CD4-positive, alpha-beta memory T cell (primary cell): ENCODE measurements at places on chromosomes 6 and 20.

DNA sequence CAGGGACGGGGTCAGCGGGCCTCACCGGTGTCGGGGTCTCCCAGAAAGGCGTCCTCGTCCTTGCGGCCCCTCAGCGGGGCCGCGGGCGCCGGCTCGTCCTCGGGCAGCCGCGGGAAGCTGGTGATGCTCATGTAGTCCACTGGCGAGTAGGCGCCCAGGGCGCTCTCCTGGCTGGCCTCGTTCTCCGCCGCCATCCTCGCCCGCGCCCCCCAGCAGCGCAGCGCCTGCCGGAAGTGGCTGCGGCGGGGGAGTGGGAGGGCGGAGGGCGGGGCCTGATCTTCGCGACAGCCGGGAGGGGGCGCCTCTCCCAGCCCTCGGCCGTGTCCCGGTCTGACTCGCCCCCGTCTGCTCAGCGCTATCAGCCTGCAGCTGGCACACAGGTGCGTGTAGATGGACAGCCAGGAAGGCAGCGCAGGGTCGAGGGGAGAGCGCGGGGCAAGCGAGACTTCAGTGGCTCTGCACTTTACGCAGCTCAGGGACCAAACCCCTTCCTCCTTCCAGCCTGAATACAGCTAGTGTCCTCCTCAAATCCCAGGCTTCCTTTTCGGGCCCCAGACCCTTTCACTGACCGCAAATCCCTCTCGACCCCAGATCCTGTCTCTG is at the start of gene GGT7:
GGT7 (minus strand) TSS at position 235 of the 603 bp plus-strand sequence; CDS start at position 194, 41 bp downstream.
- peak; percentile 83 for DNase-seq

- DNase-seq: peak; percentile 63
Observed at GRCh38 chr6:118808793-118809638, 84.9 kb upstream of the ASF1A start.

DNA sequence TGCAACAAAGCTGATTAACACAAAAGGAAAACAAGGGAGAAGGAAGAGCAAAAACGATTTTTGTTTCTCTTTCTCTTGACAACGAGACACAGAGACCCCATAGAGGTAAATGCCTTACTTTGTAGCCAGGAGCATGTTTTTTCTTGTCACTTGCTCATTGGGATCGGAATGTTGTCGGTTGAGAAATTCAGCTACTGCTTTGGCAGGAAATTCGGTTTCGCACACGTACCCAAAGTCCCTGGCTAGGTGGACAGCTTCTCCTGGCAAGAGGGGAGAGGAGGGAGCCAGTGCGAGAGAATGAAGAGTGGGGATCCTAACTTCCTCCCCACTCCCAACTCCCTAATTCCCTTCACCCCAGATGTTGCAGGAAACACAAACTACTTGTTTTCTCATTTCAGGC is 14.5 kb downstream of the TFAP2A start:
- DNase-seq: no peak

GRCh38 chr6:31819871-31820299 is 4.5 kb downstream of the HSPA1A start:
- DNase-seq: no peak

GRCh38 chr6:155882527-155883333 is 427.1 kb upstream of the NOX3 start:
- DNase-seq: no peak

DNA sequence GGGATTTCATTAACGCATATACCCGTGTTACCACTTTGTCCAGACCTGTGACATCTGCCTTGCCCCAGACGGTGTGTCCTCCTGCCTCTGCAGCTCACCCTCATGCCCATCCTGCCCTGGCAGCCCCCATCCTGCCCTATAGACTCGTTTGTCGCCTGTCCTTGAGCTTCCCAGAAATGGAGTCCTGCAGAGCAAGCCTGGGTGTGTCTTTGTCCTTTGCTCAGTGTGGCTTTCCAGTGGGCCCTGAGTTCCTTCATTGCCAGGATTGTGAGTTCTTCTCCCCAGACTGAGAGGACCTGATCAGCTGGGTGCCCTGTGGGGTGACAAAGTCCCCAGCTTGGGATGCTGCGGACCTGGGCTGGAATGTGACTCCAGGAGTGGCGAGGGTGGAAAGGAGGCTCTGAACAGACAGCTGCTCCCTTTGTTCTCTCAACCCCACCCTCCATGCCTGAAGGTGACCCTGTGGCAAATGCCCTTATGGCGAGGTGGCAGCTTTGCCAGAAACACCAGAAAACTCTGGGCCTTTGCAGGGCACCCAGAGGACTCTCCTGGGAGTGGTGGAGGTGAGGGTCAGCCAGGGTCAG is 2.4 kb upstream of the CST3 start:
- no peak for DNase-seq

DNA sequence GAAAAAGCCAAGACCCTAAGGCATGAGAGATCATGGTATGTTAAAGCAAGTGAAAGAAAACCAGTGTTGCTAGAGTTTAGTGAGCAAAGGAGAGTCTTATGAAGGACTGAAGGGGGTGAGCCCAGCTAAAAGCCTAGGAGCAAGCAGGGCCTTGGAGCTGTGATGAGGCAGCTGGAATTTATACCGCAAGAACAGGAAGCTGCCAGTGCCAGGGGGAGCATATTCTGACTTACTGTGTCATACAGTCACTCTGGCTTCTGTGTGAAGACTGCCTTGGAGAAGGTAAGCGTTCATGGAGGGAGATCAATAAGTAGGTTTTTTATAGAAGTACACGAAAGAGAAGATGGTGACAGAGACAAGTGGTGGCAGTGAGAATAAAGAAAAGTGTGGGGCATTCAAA is 308.9 kb upstream of the THEMIS start:
- no peak for DNase-seq

DNA sequence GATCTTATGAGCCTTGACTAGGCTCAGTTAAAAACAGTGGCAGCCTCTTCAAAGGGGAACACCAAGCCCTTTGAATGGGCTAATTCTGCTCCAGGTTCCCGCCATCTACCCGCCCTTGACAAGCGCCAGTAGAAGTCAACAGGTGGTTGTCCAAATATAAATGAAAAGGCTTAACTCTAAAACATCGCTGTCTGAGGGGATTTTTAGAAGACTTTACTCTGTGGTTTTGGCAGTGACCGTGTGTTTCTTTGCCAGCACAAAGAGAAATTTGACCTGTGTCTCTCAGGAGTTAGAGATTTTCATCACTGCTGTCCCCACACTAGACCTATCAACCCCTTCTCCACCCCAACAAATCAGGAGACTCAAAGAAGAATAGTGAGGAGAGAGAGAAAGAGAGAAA is 19.8 kb upstream of the SIM1 start:
- no peak for DNase-seq

DNA sequence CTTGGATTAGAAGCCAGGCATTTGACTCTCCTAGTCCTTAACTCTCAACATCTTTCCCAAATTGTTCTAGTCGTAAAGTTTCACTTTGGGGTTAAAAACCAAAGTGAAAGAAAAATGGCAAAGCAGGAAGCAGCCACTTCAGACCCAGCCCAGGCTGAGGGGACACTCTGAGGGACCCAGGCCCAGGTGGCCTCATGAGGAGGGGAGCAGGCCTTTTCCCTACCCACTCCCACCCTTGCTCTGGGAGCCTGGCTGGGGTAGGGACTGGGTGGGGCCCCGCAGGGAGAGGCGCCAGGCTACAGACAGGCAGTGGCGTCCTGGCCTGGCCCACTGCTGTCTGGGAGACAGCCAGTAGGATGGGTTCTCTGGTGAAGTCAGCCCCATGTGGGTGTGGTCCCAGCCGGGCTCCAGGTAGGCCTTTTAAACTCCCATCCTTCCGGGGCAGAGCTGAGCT is 68.7 kb upstream of the MYL9 start:
- peak; percentile 27 for DNase-seq

DNA sequence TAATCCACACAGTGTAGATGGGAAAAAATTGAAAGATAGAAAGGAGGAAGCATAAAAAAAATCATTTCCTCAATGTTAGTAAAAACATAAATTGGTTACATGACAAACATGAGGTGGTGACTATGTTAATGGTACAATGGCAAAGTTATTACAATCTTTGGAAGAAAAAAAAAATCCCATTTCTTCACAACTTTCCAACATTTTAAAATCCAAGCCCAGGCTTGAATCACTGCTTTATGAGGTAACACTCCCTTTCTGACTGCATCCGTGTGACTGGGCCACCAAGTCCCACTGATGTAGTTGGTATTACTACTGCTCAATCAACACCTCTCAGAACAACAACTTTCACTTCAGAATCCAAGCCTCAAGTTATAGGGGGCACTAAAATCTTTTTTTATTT is 160.4 kb downstream of the BTBD9 start:
- DNase-seq: no peak

GRCh38 chr6:143513410-143513809 is 1.9 kb upstream of the FUCA2 start:
- DNase-seq: peak; percentile 39

GRCh38 chr6:139303185-139303584 is 11.4 kb upstream of the TXLNB start:
- no peak for DNase-seq

- no peak for DNase-seq
Observed at GRCh38 chr6:168712993-168713392, 272.0 kb downstream of the SMOC2 start.

- DNase-seq: no peak
Observed at GRCh38 chr20:62219101-62219991, 732 bp downstream of the HRH3 start.

DNA sequence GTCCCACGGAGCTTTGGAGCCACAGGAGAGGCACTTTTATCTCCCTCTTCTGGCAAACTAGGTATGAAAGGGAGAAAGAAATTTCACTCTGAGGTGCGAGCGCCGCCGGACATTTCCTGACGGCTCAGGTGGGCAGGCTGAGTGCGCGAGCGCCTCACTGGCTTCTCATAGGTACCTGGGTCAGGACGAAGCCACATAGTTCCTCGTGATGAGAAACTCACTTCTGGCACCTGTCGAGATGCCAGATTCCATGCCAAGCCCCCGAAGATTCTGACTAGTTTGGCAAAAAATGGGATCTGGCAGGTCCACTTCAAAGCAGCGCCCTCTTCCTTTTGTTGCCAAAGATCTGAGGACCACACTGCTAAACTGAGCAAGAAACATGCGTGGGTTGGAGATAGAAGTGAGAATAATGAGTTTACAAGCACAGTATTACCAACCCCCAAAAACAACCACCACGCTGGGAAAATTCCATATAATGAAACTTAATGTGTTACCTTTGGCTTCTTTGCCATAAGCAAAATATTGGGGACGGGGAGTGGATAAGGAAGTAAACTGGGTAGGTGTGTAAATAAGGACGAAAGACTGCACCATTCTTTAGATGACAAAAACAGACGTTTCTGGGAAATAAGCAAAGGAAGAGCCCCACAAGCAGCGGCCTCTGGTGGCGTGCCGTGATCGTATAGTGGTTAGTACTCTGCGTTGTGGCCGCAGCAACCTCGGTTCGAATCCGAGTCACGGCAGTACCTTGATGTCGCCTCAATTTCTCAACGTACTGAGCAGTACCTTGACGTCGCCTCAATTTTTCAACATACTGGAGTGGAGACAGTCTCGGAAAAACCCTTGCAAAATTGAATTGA is 89.8 kb upstream of the PRSS16 start:
- peak; percentile 92 for DNase-seq

DNA sequence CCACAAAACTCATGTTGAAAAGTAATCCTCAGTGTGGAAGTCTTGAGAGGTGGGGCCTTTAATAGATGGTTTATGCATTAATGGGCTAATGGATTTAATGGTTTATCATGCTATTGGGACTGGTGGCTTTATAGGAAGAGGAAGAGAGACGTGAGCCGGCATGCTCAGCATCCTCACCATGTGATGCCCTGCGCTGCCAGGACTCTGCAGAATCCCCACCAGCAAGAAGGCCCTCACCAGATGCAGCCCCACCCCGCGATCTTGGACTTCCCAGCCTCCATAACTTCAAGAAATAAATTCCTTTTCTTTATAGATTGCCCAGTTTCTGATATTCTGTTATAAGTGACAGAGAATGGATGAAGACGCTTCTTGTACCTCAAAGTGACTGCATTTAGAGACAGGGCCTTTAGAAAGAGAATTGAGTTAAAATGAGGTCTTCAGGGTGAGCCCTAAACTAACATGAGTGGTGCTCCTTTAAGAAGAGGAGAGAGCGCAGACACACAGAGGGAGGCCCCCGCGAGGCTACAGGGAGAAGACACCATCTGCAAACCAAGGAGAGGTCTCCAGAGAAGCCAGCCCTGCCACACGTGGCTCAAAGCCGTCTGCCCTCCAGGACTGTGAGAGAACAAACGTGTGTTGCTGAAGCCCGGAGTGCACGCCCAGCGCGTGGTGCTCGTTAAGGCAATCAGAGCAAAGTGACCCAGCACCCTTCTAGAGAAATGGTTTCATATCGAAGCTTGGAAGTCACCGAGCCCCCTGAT is 56.9 kb downstream of the IRF4 start:
- no peak for DNase-seq

- DNase-seq: no peak
Observed at GRCh38 chr6:39020136-39020535, 28.4 kb upstream of the GLP1R start.

DNA sequence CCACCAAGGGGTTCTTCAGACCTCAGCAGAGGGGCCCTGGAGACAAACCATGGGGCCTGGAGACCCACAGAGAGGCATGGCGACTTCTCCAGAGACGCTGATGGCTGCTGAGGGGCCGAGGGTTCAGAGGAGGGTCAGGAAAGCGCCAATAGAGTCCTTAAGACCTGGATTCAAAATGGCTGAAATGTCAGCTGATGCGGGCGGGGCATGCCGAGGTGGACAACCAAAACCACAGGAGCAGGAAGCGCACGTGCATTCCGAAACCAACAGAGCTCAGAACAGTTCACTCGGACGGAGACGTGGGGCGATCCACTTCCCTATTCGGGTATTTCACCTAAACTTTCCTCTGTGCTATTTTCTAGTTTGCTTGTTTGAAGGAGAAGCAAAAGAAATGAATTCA is 99.9 kb upstream of the RIN2 start:
- DNase-seq: no peak

DNA sequence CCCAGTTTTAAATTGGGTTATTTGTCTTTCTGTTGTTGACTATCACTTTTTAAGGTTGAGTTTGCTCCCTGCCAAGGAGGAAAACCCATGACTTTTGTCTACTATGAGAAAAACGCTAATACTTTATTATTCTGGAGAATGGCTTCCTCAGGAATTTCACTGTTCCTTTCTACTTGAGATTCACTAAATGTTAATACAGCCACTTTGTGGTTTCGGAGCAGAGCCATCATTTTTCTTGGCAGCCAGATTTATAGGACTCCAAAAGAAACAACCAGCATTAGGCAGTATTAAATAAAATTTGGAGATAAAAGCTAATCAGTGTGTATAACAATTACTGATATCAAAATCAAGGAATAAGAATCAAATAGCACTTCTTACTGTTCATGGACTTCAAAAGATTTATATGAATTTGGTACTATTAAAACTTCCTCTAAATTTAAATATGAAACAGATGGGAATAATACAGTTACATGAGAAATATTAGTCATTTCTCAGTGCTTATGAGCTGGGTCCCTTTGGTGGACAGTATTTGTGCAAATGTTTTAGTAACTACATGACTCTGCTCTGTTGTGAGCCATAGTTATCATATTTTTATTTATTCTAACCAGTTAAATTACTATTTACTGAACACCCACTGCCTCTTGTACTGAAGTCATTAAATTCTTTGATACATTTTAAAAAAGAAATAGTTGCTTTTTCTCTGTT is 64.1 kb upstream of the FBXO30 start:
- DNase-seq: no peak

- DNase-seq: no peak
Observed at GRCh38 chr20:41185013-41185757, 47.8 kb downstream of the PLCG1 start.
